ENCODE measurements at places on chromosomes 6 and 20. TPM values are rescaled to one million over a fixed set of nuclear protein-coding genes. Genes with fewer than 3 reads are reported as not detected.

- no peak overlapping the region for H3K4me3 ChIP-seq
- no peaks in the 10 kb centered on the region for H3K27me3 ChIP-seq
- H3K4me1 ChIP-seq, result peaks cover 28% of the 10 kb centered on the region
- DNase-seq, result no peak
- H3K27ac ChIP-seq, result peak overlapping the region; percentile 36
- H3K36me3 ChIP-seq, result peaks cover 3% of the 10 kb centered on the region
Measured at GRCh38 chr6:116405138-116405537, 34.4 kb downstream of the DSE start.

GRCh38 chr20:3047486-3048419 lies 1.9 kb downstream of the MRPS26 start:
- peaks cover 26% of the 10 kb centered on the region for H3K4me1 ChIP-seq
- peaks cover 20% of the 10 kb centered on the region for H3K36me3 ChIP-seq
- H3K27ac ChIP-seq, result no peak overlapping the region
- no peak for DNase-seq
- H3K4me3 ChIP-seq, result no peak overlapping the region

The NT5DC1 gene
- 18.2 TPM for polyA plus RNA-seq

The PDE7B gene
- 0.89 TPM for polyA plus RNA-seq

DNA sequence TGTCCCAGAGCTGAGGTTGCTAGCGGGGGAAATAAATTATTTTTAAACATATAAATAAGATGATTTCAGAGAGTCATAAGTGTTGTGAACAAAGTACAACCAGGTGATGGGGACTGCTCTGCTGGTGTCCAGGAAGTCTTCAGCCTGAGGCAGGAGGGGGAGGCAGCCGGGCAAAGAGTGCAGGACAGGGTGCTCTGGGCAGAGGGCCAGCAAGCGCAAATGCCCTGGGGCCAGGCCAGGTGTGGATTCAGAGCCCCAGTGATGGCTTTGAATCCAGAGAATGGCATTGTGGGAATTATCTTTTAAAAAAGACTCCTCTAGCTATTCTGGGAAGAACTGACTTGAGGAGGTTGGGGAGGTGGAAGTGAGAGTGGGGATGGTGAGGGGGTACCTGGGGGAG lies 1.6 kb downstream of the CLPSL1 start:
- DNase-seq, result no peak
- no peaks in the 10 kb centered on the region for H3K36me3 ChIP-seq
- no peaks in the 10 kb centered on the region for H3K4me1 ChIP-seq

The ERVFRD-1 gene
- polyA plus RNA-seq, result not detected

DNA sequence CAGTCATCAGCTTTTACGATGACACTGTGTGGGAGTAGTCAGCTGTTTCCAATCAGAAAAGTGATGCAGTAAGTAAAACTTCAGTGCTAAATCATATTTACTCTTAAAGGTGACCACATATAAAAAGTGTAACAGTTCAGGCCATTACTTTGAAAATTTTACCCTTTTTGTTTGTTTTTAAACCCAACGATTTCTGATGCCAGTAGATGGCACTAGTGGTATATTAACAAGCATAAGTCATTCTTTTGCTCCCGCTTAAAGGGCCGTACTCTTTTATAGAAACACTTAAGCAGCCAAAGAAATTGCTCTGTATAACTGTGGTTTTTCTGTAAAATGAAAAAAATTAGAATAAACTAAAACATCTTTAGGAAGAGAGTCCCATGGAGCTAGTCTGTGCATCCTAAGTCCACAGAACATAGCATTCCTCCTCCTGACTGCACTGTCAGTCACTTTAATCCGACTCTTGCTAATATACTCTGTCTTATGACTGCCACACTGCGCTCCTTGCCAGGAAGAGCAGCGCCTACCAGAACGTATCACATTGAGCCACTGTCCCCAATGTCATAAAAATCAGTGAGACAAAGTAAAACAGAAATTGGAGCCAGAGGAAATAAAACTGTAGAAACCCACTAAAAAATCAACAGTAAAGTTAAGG lies 25.0 kb downstream of the HEBP2 start:
- H3K27ac ChIP-seq, result no peak overlapping the region
- no peak overlapping the region for H3K4me3 ChIP-seq
- H3K4me1 ChIP-seq, result peaks cover 30% of the 10 kb centered on the region

The ESR1 gene
- 0.24 TPM for polyA plus RNA-seq

DNA sequence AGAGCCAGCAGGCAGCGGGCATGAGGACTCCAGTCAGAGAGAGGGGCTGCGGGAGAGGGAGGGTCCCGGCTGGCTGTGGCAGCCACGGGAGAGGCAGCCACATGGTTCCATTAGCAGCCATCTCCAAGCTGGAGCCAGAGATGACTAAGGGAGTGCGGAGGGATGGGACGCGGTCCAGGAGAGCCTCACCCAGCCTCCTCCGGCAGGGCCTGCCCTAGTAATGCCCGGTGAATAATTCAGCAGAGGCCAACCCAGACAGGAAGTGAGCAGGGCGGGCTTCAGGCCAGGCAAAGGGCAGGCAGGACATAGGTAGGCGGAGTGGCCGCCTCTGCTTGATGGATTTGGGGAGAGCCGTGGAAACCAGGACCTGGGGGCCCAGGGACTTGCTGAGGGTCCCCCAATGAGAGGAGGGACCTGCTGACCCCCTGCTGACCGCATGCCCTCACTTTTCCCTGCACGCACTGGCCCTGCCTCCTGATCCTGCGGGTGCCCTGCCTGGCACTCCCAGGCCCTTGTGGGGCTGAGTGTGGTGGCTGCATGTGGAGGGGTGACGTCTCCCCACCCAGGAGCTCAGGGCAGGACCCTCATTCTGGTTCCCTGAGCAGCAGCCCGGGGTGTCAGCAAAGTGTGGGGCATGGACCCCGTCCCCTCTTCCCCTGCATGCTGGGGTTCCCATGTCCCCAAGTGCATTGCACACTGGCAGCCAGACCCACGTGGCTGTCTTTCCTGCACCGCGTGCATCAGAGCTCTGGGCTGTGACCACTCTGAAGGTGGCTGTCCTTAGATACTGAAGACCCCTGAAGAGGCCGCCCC lies 51.8 kb upstream of the SLCO4A1 start:
- H3K36me3 ChIP-seq, result no peaks in the 10 kb centered on the region
- no peak overlapping the region for H3K4me3 ChIP-seq
- peaks cover 6% of the 10 kb centered on the region for H3K4me1 ChIP-seq
- H3K27ac ChIP-seq, result no peak overlapping the region
- no peak for DNase-seq

The HLA-DQB2 gene
- polyA plus RNA-seq, result not detected

The RALY gene
- 140 TPM for polyA plus RNA-seq

- no peak for DNase-seq
- H3K36me3 ChIP-seq, result peaks cover 100% of the 10 kb centered on the region
Measured at GRCh38 chr6:15519681-15520080, 143.1 kb downstream of the DTNBP1 start.

The SAMD5 gene
- not detected for polyA plus RNA-seq

The NR2E1 gene
- not detected for polyA plus RNA-seq

DNA sequence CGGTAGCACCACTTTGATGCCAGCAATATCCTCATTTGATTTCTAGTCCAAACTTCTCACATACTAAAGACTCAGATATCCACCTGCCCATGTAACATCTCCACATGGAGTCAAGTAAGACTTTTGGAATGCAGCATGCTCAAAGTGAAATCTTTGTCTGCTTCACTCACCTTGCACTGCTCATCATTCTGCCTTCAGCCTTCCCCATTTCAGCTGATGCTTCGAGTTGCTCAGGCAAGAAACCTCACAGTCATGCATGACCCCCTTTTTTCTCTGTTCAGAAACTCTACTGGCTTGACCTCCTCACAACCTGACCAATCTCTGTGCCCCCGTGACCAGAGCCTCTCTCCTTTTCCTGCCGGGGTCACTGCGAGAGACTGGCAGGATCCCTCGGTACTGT lies 41.0 kb upstream of the KIF25 start:
- DNase-seq, result no peak
- H3K27me3 ChIP-seq, result no peaks in the 10 kb centered on the region
- no peaks in the 10 kb centered on the region for H3K4me1 ChIP-seq

- no peaks in the 10 kb centered on the region for H3K4me1 ChIP-seq
- no peak for DNase-seq
- no peaks in the 10 kb centered on the region for H3K36me3 ChIP-seq
- H3K4me3 ChIP-seq, result no peak overlapping the region
- no peaks in the 10 kb centered on the region for H3K27me3 ChIP-seq
Measured at GRCh38 chr6:18495236-18495635, 108.1 kb downstream of the RNF144B start.

DNA sequence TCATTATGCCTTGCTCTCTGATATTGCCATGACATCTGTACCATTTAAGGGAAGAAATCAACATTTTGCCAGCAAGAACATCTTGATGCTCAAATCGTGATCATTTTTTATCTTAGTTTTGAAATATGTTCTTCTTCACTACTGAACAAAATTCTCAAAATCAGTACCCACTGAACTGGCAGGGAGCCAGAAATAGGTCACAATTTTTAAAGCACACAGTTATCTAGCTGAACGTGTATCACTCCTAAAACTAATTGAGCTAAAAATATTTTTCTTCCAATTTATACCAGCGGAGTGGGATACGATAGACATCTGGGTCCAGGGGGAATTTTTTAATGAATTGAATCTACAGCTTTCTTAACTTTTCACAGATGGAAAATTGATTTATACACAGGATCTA lies 11.3 kb downstream of the IL17F start:
- H3K36me3 ChIP-seq, result no peaks in the 10 kb centered on the region
- H3K4me1 ChIP-seq, result no peaks in the 10 kb centered on the region
- H3K27me3 ChIP-seq, result no peaks in the 10 kb centered on the region
- no peak overlapping the region for H3K4me3 ChIP-seq
- no peak overlapping the region for H3K27ac ChIP-seq
- DNase-seq, result no peak

The DEF6 gene
- polyA plus RNA-seq, result 91.1 TPM

GRCh38 chr6:42963179-42963854 lies 2.8 kb downstream of the GNMT start:
- H3K27ac ChIP-seq, result no peak overlapping the region
- DNase-seq, result no peak
- H3K4me1 ChIP-seq, result peaks cover 12% of the 10 kb centered on the region
- H3K36me3 ChIP-seq, result peaks cover 50% of the 10 kb centered on the region

DNA sequence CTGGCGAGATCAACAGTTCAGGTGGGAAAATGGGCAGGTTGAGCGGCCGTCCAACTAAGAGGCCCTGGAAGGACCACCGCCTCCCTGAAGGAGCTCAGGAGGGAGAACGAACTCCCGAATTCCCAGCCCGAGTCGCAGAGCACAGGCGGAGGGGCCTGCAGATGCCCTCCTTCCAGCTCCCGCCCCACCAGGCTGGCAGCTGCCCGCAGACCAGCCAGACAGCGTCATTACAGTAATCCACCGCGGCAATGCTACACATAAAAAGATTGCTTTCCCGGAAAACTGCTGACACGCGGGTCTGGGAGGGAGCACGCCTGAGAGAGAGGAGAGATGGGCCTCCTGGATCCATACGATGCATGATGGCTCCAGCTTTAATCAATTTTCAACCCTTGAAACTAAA lies 30.5 kb upstream of the SLCO4A1 start:
- no peak overlapping the region for H3K27ac ChIP-seq
- no peak overlapping the region for H3K4me3 ChIP-seq
- no peaks in the 10 kb centered on the region for H3K36me3 ChIP-seq
- DNase-seq, result no peak
- H3K27me3 ChIP-seq, result no peaks in the 10 kb centered on the region

DNA sequence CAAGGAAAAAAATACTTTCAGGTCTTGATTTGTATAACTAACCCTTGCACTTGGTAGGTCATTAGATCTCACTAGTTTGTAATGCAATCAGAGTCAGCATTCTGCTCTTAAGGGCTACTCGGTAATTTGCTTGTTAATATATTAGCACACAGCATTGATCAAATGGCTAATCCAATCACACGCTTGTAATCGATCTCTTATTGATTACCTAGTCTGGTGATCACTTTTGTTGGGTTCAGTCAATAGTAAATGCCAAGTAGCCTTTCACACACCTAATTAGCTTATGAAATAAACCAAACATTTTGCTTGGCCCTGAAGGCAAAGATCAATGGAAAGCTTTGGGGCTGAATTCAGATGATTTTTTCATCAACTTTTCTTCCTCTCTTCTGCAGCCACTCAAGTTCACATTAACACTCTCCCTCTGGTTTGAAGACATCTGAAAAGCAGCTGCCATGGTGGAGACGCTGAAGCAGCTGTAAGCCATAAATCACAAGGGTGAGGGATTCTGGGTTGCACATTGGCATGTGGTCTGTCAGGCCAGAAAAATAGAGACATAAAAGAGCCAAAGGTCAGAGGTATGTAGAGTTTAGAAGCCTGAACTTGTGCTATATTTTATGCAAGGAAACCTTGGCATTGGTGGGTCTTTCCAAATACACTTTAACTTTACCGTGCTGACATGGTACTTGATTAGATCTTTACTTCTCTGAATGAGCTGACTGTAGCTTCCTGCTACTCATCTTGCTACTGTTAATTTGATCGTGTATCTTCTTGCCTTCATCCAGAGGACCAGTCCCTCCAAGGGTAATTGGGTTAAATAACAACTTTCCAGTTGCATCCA lies 234.4 kb downstream of the SIM1 start:
- no peak for DNase-seq
- no peak overlapping the region for H3K4me3 ChIP-seq
- H3K36me3 ChIP-seq, result no peaks in the 10 kb centered on the region
- H3K4me1 ChIP-seq, result peaks cover 5% of the 10 kb centered on the region
- no peak overlapping the region for H3K27ac ChIP-seq

The TP53TG5 gene
- polyA plus RNA-seq, result 0.11 TPM

GRCh38 chr6:160391419-160392116 lies 43.4 kb downstream of the SLC22A3 start:
- no peak for DNase-seq
- H3K4me1 ChIP-seq, result no peaks in the 10 kb centered on the region
- no peak overlapping the region for H3K4me3 ChIP-seq
- no peaks in the 10 kb centered on the region for H3K36me3 ChIP-seq
- H3K27me3 ChIP-seq, result no peaks in the 10 kb centered on the region

The LAMP5 gene
- polyA plus RNA-seq, result 1.5 TPM

The LINC00237 gene
- polyA plus RNA-seq, result 0.39 TPM

GRCh38 chr6:10310330-10310653 lies 104.6 kb downstream of the TFAP2A start:
- DNase-seq, result no peak
- H3K27ac ChIP-seq, result no peak overlapping the region
- no peaks in the 10 kb centered on the region for H3K27me3 ChIP-seq
- H3K4me3 ChIP-seq, result no peak overlapping the region
- H3K36me3 ChIP-seq, result no peaks in the 10 kb centered on the region

DNA sequence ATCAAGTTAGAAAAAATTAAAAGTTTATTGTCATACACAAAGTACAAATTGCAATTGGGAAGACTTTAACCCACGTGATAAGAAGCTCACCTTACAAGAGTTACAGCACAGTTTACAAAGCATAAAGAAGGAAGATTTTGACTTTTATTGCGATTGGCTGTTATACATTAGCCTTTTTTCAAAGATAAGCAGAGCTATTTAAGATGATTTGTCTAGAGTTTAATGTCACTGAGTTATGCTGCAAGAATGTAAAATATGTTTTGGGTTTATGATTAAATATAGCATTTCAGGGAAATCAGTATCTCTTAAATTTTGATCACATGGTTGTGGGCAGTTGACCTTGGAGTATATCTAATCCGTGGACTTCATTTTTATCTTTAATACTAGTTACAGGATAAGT lies 664.2 kb upstream of the PTCHD4 start:
- H3K27me3 ChIP-seq, result no peaks in the 10 kb centered on the region
- H3K27ac ChIP-seq, result no peak overlapping the region
- H3K4me3 ChIP-seq, result no peak overlapping the region
- no peaks in the 10 kb centered on the region for H3K36me3 ChIP-seq
- no peak for DNase-seq

GRCh38 chr6:18328070-18328469 lies 59.1 kb upstream of the RNF144B start:
- peak overlapping the region; percentile 55 for H3K4me3 ChIP-seq
- H3K27ac ChIP-seq, result peak overlapping the region; percentile 96
- no peaks in the 10 kb centered on the region for H3K27me3 ChIP-seq
- peaks cover 68% of the 10 kb centered on the region for H3K4me1 ChIP-seq
